ENCODE measurements at places on chromosomes 16 and 17. TPM values are rescaled to one million over a fixed set of nuclear protein-coding genes. Genes with fewer than 3 reads are reported as not detected.

DNA sequence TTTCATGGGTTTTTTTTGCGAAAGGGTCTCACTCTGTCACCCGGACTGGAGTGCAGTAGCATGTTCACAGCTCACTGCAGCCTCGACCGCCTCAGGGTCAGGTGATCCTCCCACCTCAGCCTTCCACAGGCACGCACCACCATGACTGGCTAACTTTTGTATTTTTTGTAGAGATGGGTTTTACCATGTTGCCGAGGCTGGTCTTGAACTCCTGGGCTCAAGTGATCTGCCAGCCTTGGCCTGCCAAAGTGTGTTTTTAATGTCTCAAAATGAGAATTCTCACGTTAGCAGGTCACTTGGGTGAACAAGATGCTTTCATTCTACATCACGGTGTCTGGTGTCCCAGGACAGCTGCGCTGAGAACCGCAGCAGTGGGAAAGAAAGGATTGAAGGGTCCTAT, 3.2 kb downstream of the FBXO31 start:
- H3K4me1 ChIP-seq: peaks cover 59% of the 10 kb centered on the region
- peak; percentile 28 for DNase-seq
- H3K36me3 ChIP-seq: peaks cover 27% of the 10 kb centered on the region
- H3K4me3 ChIP-seq: peak overlapping the region; percentile 88
- H3K27ac ChIP-seq: peak overlapping the region; percentile 92
- no peaks in the 10 kb centered on the region for H3K27me3 ChIP-seq

DNA sequence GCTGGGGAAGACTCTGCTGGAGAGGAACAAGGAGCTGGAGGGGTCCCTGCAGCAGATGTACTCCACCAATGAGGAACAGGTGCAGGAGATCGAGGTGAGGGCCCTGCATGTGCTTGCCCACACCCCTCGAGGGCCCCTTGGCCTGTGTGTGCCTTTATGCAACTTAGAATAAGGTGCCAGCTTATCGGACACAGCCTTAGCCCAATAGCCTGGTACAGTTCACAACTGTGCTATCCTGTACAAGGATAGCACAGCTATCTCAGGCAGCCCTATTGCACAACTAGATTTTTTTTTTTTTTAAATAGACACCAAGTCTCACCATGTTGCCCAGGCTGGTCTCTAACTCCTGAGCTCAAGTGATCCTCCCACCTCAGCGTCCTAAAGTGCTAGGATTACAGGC, 12.1 kb downstream of the CDR2L start:
- H3K36me3 ChIP-seq: no peaks in the 10 kb centered on the region
- H3K27me3 ChIP-seq: no peaks in the 10 kb centered on the region
- no peak overlapping the region for H3K27ac ChIP-seq
- H3K4me1 ChIP-seq: peaks cover 6% of the 10 kb centered on the region

Gene CCL1
- total RNA-seq: 0.32 TPM

Gene SPSB3
- total RNA-seq: 12.5 TPM

DNA sequence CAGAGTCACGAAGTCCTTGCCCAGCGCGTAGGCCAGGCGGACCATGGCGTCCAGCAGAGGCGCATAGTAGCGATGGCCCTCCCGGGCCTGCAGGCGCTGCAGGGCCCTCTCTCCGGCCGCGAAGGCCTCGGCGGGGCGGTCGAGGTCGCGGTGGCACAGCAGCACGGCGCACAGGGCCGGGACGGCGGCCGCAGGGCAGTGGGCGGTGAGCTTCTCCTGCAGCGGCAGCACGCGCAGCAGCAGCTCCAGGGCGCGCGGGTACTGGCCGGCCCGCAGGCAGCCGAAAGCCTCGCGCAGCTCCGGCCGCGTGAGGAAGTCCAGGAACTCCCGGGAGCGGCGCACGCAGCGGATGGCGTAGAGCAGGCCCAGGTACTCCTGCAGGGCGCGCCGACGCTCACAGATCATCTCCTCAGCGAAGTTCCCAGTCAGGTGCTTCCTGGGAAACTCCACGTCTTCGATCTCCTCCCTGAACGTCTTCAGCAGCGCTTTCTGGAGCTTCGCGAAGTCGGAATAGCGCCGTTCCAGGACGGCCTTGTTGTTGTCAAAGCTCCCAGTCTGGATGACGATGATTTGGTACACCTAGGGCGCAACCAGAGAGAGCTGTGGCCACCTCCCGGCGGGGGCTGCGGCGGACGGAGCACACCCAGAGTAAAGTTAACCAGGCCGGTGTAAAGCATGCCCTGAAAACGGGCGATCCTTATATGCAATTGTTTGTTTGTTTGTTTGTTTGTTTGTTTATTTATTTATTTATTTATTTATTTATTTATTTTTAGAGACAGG, 7.4 kb downstream of the SNX20 start:
- H3K36me3 ChIP-seq: peaks cover 81% of the 10 kb centered on the region
- H3K27me3 ChIP-seq: no peaks in the 10 kb centered on the region
- no peak overlapping the region for H3K27ac ChIP-seq
- H3K4me1 ChIP-seq: peaks cover 29% of the 10 kb centered on the region
- DNase-seq: no peak

Gene TNFRSF13B
- total RNA-seq: not detected

Gene MT1A
- total RNA-seq: 0.74 TPM

Gene CRYM
- total RNA-seq: not detected

DNA sequence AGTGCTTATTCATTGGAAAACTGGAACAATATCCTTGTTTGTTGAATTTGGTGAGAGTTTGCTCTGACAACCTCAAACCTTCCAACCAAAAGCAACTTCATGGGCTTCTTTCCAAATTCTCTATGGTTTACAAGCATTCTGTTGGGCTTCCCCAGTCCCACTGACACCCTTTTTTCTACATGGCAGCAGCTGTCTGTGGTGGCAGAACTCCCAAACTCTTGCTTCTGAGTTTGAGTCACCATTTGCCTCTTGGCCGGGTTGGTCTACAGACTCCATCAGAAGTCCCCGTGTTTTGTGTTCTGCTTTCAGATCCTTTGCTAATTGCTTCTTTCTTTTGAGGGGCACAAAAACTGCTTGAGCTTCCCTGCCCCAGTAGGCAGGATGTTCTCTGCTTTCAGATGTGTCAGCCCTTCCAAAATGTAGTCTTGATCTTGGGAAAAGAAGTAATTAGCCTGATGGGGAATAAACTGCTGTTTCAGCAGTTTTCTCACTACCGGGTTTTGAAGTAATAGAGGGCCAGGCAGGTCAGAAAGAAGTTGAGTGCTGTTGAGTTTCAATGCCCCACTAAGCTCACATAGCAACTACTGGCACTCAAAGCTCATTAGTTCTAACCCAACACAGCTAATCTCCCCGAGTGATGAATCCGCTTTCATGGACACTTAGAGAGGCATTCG, 80.7 kb downstream of the HS3ST3A1 start:
- H3K4me1 ChIP-seq: no peaks in the 10 kb centered on the region
- H3K4me3 ChIP-seq: no peak overlapping the region
- no peak overlapping the region for H3K27ac ChIP-seq
- H3K27me3 ChIP-seq: peaks cover 4% of the 10 kb centered on the region
- no peaks in the 10 kb centered on the region for H3K36me3 ChIP-seq
- no peak for DNase-seq

DNA sequence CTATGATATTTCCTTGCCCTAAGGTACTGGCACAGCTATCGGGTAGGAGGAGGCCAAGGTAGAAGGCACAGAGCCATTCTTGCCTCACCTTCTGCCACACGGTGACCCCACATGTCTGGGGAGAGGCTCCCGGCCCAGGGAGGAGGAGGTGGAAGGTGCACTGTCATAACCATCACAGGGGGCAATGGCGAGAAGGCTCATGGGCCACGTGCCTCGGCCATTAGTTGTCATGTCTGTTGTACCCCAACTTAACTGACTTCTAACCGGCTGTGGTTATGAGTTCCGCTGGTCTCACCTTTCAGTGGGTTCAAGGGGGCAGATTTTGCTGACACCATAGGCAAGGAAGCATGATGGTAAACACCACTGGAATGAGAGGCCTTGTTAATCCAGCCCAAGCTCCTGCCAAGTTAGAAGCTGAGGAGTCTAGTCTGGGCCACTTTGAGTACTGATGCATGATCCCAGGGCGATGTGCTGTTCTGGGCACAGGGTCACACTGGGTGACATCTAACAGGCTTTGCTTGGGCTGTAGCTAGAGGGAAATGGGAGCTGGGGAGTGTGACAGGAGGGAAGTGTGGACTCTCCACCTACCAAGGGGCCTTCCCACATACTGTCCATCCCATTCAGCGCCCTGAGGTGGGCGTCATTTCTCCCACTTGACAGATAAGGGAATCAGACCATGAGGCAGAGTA, 39.6 kb downstream of the HLF start:
- H3K27me3 ChIP-seq: peaks cover 4% of the 10 kb centered on the region
- H3K27ac ChIP-seq: no peak overlapping the region
- H3K4me3 ChIP-seq: no peak overlapping the region
- DNase-seq: no peak
- no peaks in the 10 kb centered on the region for H3K36me3 ChIP-seq

DNA sequence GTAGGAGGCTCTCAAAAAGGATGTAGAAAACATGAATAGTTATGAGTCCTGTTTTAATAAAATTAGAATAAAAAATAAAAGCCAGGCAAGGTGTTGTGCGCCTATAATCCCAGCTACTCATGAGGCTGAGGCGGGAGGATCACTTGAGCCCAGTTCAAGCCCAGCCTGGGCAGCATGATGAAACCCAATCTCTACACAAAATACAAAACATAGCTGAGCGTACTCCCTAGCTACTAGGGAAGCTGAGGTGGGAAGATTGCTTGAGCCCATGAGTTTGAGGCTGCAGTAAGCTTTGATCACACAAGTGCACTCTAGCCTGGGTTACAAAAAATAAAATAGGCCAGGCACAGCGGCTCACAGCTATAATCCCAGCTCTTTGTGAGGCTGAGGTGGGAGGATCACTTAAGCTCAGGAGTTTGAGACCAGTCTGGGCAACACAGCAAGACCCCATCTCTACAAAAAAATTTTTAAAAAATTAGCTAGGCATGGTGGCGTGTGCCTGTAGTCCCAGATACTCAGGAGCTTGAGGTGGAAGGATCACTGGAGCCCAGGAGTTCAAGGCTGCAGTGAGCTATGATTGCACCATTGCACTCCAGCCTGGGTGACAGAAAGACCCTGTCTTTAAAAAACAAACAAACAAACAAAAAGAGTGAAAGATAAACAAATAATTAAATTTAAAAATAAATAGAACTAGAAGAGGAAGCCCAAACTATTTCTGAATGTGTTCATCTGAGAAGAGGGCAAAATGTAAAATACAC, 17.2 kb upstream of the PRM1 start:
- no peaks in the 10 kb centered on the region for H3K36me3 ChIP-seq
- peak overlapping the region; percentile 78 for H3K27ac ChIP-seq
- H3K4me1 ChIP-seq: peaks cover 28% of the 10 kb centered on the region

Gene KRT25
- not detected for total RNA-seq

Gene CSNK1D
- 182 TPM for total RNA-seq

- H3K4me1 ChIP-seq: peaks cover 52% of the 10 kb centered on the region
- H3K27me3 ChIP-seq: no peaks in the 10 kb centered on the region
- H3K27ac ChIP-seq: no peak overlapping the region
- DNase-seq: no peak
- no peaks in the 10 kb centered on the region for H3K36me3 ChIP-seq
Observed at GRCh38 chr16:53515259-53515658, 12.2 kb upstream of the AKTIP start.

DNA sequence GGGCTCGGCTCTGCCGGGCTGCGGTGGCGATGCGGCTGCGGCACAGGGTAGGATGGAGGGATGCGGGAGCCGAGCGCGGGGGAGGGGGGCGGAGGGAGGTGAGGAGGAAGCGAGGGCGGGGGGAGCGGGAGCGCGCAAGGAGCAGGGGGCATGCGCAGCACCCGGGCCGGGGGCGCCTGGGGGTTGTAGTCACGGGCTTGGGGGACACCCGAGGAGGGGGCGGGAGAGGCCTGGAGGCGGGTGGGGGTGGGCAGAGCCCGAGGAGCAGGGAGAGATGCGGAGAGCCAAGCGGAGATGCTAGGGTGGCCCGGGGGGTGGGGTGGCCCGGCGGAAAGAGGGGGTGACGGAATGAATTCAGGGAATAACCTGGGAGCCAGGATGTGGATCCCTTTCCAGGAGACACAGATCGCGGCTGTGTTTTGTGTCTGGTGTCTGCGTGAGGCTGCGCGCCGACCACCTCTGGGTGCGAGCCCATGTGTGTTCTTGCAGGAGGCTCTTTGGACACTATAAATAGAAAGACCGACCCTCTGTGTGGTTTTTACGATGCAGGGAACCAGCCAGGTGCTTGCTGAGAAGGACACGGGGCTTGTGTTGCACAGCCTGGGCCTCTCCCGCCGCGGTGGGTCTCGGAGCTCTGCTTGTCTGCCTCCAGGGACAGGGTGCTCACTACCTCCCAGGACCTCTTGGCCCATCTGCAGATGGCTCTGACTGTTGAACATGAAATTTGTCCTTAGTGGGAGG, at the start of gene STX1B:
Gene STX1B (minus strand): TSS at position 54 of the 741 bp plus-strand sequence. CDS start 242 bp downstream, outside the sequence.
- H3K4me3 ChIP-seq: peak within 1 kb of the TSS; percentile 61
- peaks cover 11% of the 10 kb centered on the region for H3K27me3 ChIP-seq
- peak; percentile 75 for DNase-seq
- H3K4me1 ChIP-seq: peaks cover 12% of the 10 kb centered on the region
- H3K36me3 ChIP-seq: no peaks in the 10 kb centered on the region
- H3K27ac ChIP-seq: peak within 1 kb of the TSS; percentile 17

GRCh38 chr16:71352466-71352865, 6.1 kb upstream of the CALB2 start:
- no peaks in the 10 kb centered on the region for H3K36me3 ChIP-seq
- H3K4me1 ChIP-seq: no peaks in the 10 kb centered on the region
- no peak overlapping the region for H3K4me3 ChIP-seq
- no peak for DNase-seq
- H3K27me3 ChIP-seq: peaks cover 10% of the 10 kb centered on the region

Gene LGALS9B
- not detected for total RNA-seq

Gene VPS35L
- total RNA-seq: 31.6 TPM

GRCh38 chr17:17466511-17466910, 10.3 kb upstream of the MED9 start:
- no peak overlapping the region for H3K27ac ChIP-seq
- no peak for DNase-seq
- no peak overlapping the region for H3K4me3 ChIP-seq
- peaks cover 4% of the 10 kb centered on the region for H3K27me3 ChIP-seq
- H3K4me1 ChIP-seq: no peaks in the 10 kb centered on the region

Gene TNP2
- not detected for total RNA-seq

Gene SEPTIN1
- 159 TPM for total RNA-seq

GRCh38 chr16:31025339-31025738, 8.0 kb upstream of the STX4 start:
- H3K4me1 ChIP-seq: peaks cover 3% of the 10 kb centered on the region
- H3K4me3 ChIP-seq: no peak overlapping the region
- no peak overlapping the region for H3K27ac ChIP-seq

Gene VWA3A
- total RNA-seq: not detected

DNA sequence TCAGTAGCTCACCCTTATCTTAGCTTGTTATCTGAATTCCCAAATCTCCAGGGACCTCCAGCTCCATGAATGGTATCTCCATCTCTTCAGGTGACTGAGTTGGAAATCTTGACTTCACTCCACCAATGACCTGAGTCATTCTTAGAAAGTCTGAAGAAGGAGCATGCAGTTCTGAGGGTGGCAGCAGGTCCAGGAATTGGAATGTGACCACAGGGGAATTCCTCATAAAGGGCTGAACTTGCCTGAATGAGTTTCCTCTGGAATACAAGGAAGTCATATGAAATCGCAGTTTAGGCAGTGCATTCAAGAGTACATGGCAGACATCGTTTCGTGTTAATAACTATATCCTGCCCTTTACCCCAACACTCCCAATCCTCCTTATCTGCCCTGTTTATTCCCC, 12.5 kb upstream of the PYY start:
- no peak overlapping the region for H3K27ac ChIP-seq
- peaks cover 15% of the 10 kb centered on the region for H3K27me3 ChIP-seq
- H3K4me3 ChIP-seq: no peak overlapping the region
- H3K36me3 ChIP-seq: no peaks in the 10 kb centered on the region
- DNase-seq: no peak

Data from activated CD4-positive, alpha-beta T cell treated with anti-CD3 and anti-CD28 coated beads for 36 hours (primary cell).